ENCODE measurements at places on chromosomes 5 and 9.

GRCh38 chr9:131651160-131651559 is 88.7 kb downstream of the RAPGEF1 start:
- DNase-seq = no peak

- no peak for DNase-seq
Observed at GRCh38 chr5:175842951-175843793, 28.2 kb upstream of the CPLX2 start.

DNA sequence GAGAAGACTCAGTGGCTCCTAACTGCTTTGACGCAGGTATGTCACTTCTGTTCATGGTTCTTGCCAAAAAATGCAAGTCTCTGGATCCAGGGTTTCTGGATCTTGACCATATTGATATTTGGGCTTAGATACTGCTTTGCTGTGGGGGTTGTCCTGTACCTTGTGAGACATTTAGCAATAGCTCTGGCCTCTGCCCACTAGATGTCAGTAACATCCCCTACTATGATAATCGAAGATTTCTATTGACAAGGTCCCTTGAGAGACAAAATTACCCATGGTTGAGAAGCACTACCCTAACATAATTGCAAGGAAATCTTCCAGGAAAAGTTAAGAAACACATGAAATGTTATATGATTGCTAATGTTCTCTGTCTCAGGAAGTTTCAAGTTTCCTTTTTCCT is 285.4 kb downstream of the TMEM232 start:
- no peak for DNase-seq

DNA sequence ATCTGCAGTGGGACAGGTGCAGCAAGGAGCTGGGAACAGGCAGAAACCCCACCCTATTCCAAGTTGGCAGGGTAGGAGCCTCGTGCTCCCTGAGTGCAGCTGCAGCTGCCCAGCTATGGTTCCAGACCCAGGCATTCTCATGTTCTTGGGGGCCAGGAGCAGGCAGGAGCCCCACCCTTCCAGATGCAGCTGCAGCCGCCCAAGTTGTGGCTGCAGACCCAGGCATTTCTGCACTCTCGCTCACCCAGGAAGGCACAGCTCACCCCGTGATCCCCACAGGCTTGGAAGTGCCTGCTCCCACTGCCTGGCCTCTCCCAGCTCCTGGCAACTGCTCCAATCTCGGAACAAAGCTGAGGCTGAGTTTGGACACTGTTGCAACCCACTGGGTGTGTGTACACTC is 275.8 kb upstream of the ADRA1B start:
- no peak for DNase-seq

DNA sequence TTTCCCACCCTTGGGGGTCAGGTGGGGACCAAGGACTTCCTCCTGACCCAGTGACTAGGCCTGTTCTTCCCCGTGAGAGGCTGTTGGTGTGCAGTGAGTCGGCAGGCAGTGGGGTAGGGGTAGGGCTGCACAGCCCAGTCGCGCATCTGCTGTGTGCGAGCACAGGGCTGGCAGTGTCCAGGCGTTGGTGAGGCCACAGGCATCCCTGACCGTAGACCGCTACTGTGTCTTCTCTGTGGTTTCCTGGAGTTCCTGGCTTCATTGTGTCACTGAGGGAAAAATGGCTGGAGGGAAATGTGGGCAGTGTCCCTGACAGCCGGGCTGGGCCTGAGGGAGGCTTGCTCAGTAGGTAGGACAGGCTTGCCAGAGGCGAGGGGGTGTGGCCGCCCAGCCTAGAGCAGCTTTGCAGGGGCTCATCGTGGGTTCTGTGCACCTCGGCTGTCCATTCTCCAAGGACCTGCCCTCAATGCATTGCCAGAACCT is 95.4 kb downstream of the CACNA1B start:
- no peak for DNase-seq
